ENCODE measurements at places on chromosomes 16 and 17.

DNA sequence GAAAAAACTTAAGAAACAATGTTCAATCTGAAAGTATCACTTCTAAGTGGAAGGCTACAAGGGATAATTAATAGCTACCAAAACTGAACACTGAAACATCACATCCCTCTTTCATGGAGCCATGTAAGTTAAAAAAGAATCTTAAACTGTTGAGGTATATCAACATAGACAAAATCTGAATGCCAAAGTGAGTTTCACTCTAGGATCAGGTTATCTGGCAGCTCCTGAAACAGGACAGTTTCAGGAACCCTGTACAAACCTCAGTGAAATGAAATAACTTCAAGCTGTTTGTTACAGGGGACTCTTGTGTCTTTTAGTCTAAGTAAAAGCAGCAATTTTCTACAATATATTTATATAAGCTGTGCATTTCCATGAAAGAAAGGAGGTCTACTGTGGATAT lies 73.2 kb downstream of the KANSL1 start:
- no peak for DNase-seq

DNA sequence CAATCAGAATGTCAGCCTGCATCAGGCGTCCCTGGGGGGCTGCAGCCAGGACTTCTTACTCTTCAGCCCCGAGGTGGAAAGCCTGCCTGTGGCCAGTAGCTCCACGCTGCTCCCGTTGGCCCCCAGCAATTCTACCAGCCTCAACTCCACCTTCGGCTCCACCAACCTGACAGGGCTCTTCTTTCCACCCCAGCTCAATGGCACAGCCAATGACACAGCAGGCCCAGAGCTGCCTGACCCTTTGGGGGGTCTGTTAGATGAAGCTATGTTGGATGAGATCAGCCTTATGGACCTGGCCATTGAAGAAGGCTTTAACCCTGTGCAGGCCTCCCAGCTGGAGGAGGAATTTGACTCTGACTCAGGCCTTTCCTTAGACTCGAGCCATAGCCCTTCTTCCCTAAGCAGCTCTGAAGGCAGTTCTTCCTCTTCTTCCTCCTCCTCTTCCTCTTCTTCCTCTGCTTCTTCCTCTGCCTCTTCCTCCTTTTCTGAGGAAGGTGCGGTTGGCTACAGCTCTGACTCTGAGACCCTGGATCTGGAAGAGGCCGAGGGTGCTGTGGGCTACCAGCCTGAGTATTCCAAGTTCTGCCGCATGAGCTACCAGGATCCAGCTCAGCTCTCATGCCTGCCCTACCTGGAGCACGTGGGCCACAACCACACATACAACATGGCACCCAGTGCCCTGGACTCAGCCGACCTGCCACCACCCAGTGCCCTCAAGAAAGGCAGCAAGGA lies 10.4 kb downstream of the NFE2L1 start:
- DNase-seq = no peak

DNA sequence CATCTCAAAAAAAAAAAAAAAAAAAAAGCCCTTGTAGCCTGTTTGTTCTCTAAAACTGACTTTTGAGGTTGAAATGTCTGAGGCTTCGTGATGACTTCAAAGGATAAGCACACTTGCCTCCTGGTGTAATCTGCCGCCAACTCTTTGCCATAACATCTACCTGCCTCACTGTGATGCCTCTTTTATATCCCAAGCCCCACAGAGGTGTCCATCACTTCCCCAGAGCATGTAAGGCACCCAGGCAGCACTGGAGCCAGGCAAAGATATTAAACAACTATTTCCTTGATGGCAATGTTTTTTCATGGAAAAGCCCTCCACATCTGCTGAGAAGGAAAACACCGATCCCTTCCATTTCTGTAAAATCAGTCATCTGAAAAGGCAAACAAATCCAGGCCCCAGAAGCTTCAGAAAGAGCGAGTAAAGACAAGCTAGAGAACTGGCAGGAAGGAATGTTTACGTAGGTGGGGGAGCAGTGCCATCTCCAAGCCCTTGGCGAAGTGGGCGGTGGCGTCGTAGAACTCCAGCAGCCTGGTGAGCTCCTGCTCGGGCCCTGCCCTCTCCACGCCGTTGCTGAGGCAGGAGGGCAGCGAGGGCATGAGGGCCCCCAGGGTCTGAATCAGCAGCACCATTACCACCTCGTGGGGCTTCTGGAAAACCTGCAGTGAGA lies 28.6 kb downstream of the COG7 start:
- no peak for DNase-seq

- DNase-seq = no peak
Observed at GRCh38 chr16:85195271-85195647, 83.0 kb upstream of the CIBAR2 start.

DNA sequence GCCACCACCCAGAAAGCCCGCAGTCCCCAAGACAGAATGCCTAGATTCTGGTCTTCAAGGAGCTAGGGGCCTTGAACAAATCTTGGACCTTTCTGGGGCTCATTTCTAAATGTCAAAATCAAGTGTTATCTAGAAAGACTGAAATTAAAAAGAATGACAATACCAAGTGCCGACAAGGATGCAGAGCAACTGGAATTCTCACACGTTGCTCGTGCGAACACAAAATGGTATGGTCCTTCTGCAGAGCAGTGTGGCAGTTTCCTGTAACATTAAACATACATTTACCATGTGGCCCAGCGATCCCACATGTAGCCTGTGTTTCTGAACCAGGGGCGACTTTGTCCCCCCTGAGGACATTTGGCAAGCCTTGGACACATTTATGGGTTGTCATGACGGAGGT lies 137.9 kb downstream of the GAS7 start:
- no peak for DNase-seq

GRCh38 chr17:14731591-14731990 lies 430.7 kb downstream of the HS3ST3B1 start:
- no peak for DNase-seq

DNA sequence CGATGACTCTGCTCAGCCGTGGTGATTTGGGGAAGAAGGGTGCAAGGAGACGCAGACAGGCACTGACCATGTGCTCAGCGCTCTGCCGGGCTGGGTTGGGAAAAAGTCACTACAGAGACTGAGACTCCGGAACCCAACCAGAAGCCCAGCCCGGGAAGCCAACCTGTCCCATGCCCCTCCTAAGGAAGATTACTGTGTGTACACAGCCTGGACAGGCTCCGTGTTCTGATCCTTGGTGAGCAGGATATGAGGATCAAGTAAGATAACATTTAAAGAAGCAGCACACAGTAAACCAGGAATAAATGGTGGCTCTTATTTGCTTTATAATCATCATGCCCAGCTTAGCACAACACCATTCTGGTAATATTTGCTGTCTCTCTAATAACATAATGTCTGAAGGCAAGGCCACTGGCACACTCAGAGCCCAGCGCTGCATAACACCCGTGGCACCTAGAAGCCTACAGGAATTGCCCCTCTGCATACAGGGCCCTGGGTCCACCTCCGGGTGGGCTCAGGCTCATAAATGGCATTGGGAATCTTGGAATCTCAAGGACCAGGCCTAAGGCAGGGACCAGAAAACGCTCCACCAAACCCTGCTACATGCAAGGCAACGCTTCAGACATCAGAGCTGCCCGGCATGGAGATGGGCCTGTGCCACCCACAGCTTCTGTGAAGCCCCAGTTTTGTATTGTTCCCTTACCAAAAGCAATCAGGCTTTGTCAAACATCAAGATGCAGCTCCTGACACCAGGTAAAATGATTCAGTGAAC lies 113.5 kb downstream of the DYNLRB2 start:
- no peak for DNase-seq

GRCh38 chr17:70181866-70182265 lies 12.5 kb downstream of the KCNJ2 start:
- no peak for DNase-seq
